ENCODE measurements at places on chromosomes 6 and 20.

- no peak for DNase-seq
Observed at GRCh38 chr6:111829998-111830397, 43.3 kb downstream of the FYN start.

DNA sequence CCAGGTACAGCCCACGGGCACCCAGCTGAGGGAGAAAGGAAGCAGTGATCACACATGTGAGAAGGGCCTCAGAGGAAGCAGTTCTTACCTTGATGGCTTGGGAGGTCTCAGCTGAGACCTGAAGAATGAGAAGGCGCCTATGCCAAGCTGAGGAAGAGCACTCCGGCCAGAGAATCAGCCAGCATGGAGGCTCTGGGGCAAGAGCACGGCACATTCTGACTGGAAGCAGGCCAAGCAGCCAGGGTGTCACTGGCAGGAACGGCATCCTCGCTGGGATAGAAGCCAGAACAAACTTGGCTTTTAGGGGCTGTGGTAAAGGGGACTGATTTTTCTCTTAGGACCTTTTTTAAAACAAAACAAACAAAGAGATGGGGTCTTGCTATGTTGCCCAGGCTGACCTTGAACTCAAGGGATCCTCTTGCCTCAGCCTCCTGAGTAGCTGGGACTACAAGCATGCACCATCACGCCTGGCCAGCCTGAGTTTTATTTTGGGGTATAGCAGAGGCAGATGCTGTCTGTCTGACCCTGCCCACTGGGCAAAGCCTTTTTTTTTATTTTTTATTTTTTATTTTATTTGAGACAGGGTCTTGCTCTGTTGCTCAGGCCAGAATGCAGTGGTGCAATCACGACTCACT lies 17.6 kb downstream of the GHRH start:
- no peak for DNase-seq

GRCh38 chr20:37333848-37334318 lies 12.1 kb upstream of the SRC start:
- no peak for DNase-seq

GRCh38 chr6:168407842-168408241 lies 33.1 kb upstream of the SMOC2 start:
- no peak for DNase-seq

GRCh38 chr6:139515511-139515910 lies 141.1 kb upstream of the CITED2 start:
- no peak for DNase-seq

GRCh38 chr20:63142933-63143332 lies 73.0 kb downstream of the YTHDF1 start:
- DNase-seq: no peak

DNA sequence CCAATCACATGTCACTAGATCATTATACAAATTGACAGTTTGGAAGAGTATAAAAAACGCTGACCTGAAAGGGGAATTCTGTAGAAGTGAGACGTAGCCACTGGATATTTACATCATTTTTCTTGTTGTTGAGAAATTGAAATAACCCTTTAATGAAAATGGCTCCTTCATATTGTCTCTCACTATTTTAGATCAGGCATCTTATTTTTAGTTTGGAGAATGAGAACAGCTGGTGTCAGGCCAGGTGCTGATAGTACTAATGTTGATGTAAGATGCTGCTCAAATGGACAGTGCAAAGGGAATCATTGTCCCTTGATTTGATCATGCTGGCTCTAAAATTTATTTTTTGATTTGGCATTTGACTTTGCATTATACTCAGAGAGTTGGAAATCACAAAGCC lies 17.4 kb downstream of the NKAIN2 start:
- DNase-seq: no peak

DNA sequence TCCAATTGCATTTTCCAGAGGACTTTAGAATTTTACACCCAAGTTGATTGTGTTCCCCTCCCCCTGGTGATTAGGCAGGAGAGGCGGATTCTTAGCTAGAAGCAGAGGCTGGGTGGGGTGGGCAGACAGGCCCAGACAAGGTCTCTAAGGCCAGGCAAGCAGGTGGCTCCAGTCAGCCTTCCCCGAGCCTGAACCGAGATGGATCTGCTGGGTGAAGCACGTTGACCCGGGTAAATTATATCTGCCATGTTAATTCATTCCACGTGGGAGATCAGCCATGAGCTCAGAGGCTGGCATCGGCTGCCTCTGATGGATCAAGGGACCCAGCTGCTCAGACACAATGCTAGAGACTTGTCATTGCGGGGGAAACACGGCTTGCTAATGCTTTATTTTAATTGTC lies 159.5 kb upstream of the MAFB start:
- DNase-seq: no peak

- no peak for DNase-seq
Observed at GRCh38 chr6:155143578-155144106, 120.2 kb upstream of the CLDN20 start.

DNA sequence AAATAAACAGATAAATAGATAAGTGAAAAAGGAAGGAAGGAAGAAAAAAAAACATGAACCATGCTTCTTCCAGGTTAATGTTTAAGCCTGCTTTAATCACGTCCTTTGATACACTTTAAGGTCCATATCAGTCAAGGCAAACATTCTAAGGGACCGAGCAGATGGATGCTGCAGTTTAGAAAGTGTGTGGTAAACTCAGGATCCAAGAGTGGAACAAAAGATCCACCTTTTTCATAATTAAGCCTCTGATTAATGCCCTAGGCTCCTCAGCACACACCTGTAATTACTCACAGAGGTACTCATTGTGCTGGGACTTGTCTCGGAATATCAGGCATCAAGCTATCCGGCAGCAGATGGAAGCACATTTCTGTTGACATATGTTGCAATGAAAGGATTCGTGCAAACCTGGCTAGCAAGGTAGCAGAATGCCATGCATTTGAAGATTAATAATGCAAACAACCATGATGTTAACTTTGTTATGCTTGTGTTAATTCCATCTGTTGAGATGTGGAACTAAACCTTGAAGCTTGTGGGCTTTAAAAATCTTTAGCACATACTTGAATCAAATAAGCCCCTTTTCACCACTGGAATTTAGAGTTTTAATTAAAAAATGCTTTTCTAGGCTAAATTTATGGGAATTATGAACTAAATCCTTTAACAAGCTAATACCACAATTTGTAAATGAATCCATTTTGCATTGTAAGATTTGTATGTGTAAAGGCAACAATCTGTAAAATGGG lies 163.7 kb downstream of the RALGAPA2 start:
- no peak for DNase-seq

DNA sequence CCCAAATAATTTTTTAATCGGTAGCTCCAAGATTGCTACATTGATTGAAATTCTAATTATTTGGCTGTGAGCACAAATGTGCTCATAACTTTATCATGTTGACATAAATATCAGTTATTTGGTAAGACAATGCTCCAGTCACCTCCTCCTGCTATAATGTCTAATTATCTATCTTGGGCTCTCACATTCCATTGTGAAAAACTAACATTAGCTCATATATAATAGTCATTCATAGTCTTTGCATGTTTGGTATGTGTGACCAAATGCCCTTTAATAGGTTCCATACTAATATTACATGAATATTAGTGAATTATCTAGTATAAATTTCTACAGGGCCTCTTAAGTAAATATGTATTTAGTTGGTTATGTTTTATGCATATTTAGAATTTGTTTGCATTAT lies 185.6 kb upstream of the MCHR2 start:
- DNase-seq: no peak

- DNase-seq: no peak
Observed at GRCh38 chr20:48031122-48031521, 245.8 kb upstream of the SULF2 start.

DNA sequence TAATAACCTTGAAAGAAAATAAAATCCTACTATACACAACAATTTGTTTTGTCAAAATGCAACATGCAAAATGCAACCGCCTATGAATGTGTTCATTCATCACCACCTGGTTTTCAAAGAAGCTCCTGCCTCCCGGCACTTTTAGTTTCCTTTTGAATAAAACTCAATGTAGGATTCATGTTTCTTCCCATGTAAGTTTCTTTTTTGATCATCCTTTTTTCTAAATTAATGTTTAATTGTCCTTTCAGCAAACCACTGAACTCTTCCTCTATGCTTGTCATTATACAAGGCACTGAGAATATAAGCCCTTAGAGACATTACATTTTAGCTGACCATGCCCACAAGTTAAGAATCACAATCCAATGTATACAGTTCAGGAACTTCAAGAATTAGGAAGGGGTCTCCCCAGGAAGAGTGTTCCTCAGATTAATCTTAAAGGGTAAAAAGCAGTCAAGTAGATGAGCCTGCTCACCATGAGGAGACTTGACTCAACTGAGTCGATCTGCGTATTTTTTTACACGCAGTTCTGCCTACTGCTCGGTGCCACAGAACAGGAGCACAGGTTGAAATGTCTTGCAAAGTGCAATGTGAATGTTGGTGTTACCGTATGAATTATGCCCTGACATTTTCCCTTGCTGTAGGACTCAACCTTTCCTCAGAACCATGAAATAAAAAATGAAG lies 7.2 kb upstream of the THEMIS start:
- DNase-seq: no peak

DNA sequence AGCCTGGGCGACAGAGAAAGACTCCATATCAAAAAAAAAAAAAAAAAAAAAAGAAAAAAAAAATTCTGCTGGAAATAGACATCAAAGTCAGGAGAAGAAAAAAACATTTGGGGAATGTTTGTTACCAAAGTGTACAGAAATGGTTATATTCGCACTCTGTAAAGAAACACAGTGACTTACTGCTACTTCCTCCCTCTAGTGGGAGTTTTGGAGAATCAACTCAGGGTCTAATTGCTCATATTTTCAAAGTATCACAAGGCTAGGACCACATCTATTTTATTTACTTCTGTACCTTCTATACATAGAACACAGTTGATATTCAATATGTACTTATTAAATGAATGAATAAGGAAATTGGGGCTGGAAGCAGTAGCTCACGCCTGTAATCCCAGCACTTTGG lies 24.4 kb downstream of the ARG1 start:
- DNase-seq: no peak

GRCh38 chr6:313917-314316 lies 21.6 kb downstream of the DUSP22 start:
- DNase-seq: no peak

DNA sequence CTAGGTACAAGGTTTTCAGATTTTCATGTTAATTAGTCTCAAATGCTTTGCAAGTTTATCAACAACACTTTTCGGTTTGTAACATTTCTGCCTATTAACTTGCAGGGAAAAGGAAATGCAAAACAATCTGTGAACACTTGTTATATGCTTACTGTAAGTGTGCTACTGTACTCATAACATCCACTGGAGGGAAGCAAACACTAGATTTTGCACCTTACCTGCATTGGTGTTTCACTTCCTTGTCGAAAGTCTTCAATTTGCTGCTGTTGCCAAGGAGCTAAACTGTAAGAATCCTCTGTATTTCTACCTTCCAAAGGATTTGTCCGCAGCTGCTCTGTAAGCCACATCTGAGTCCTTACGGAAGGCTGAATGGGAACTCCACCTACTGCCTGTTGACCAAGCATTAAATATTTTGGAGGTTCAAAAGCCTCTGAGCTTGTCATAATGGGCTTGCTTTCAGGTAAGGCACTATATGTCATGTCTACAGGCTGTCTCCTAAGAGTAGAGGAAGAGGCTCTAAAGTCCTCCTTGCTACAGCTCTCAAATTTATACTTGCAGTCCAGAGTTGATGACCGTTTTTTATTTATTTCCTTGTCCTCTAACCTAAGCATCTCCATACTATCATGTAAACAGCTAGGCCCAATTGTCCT lies 17.3 kb downstream of the PLN start:
- no peak for DNase-seq

DNA sequence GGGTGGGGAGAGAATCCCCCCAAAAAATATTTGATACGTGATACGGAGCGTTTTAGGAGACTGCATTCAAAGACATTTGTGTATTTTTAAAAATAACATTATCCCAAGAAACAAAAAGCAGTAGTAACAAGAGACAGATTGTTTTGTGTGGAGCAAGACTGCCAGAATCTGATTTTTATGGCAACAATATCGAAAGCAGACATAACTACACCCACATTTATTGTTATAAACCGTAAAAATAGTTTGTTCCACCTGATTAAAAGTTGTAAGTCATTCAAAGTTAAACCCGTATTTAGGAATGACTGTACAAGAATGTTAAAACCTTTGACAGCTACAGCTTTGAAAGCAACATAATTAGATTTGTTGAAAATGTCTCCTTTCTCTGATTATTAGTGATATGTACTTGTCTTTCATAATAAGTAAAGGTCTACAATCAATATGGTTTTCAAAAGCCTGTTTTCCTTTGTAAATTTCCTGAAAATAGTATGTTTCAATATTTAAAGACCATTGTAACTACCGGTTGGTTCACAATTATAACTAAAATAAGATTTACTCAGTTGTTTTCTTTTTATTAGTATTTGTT lies 2.7 kb downstream of the EYA4 start:
- no peak for DNase-seq

- DNase-seq: no peak
Observed at GRCh38 chr20:56730996-56731395, 101.9 kb downstream of the TFAP2C start.

- DNase-seq: no peak
Observed at GRCh38 chr6:34276881-34277762, 28.3 kb upstream of the SMIM29 start.

DNA sequence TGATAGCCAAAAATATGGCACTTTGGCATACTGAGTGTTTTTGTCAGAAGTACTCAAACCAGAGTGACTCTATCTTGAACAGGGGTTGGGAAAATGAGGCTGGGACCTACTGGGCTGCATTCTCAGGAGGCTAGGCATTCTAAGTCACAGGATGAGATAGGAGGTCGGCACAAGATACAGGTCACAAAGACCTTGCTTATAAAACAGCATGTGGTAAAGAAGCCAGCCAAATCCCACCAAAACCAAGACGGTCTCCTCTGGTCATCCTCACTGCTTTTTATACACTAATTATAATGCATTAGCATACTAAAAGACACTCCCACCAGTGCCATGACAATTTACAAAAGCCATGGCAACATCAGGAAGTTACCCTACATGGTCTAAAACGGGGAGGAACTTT lies 985.1 kb downstream of the HACE1 start:
- no peak for DNase-seq

DNA sequence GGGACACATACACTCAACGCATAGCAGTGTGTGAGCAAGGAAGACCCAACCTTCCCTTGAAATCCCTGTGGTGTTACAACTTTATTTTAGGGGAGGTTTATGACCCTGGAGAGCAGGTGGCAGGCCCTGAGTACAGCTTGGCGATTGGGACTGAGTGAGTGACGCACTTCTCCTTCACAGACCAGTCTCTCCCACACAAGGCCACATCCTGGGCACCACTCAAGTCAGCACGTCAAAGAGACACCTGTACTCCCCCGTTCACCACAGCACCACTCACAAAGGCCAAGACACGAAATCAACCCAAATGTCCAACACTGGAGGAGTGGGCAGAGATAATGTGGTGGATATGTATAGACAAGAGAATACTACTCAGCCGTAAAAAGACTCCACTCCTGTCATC lies 57.0 kb upstream of the FRMD1 start:
- DNase-seq: no peak

GRCh38 chr6:138814179-138814834 lies 18.4 kb downstream of the ECT2L start:
- DNase-seq: no peak
